ENCODE measurements at places on chromosomes 12 and 14.

DNA sequence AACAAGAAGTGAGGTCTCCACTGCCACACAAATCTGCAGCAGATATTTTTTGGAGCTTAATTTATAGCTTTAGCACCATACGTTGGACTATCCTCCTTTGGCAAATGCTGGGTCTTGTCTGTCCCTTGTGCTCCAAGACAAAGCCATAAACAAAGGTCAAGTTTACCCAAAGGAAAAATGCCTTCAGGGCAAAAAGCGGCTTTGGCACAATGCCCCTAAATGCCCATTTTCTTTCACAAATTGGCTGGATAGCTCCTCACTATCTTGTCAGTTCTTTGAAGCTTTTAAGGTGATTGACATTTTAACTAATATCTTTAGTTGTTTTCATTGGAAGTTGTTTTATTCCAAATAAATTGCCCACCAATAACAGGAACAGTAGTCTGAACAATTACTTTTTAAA is 59.6 kb downstream of the EML5 start:
- DNase-seq: no peak

DNA sequence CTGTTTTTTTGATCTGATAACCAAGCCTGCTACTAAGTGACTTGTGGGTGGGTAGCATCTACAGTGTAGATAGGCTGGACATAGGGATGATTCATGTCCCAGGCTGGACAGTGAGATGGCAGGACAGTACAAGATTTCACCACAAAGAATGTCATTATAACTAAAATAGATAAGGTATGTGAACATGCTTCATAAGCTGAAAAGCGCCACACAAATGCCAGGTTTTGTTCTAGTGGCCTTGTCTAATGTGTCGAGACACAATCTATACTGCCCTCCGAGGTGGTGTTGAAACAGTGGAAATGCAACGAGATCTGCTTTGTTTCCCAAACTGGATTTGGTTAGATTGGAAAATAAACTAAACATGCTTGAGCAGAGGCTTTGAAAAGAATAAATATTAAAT is 4.4 kb downstream of the LGALS3 start:
- no peak for DNase-seq

GRCh38 chr12:130768120-130768519 is 52.0 kb upstream of the RIMBP2 start:
- DNase-seq: no peak

DNA sequence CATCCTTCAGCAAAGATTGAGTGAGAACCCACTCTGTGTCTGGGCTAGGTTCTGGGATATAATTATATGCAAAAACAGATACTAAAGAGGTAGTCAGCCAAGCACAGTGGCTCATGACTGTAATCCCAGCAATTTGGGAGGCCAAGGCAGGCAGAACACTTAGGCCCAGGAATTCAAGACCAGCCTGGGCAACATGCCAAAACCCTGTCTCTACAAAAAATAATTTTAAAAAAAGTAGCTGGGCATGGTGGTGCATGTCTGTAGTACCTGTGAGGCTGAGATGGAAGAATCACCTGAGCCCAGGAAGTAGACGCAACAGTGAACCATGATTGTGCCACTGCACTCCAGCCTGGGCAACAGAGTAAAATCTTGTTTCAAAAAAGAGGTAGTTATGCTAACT is 237.5 kb upstream of the HMGA2 start:
- no peak for DNase-seq

GRCh38 chr14:59308673-59309072 is 120.2 kb downstream of the DAAM1 start:
- no peak for DNase-seq

DNA sequence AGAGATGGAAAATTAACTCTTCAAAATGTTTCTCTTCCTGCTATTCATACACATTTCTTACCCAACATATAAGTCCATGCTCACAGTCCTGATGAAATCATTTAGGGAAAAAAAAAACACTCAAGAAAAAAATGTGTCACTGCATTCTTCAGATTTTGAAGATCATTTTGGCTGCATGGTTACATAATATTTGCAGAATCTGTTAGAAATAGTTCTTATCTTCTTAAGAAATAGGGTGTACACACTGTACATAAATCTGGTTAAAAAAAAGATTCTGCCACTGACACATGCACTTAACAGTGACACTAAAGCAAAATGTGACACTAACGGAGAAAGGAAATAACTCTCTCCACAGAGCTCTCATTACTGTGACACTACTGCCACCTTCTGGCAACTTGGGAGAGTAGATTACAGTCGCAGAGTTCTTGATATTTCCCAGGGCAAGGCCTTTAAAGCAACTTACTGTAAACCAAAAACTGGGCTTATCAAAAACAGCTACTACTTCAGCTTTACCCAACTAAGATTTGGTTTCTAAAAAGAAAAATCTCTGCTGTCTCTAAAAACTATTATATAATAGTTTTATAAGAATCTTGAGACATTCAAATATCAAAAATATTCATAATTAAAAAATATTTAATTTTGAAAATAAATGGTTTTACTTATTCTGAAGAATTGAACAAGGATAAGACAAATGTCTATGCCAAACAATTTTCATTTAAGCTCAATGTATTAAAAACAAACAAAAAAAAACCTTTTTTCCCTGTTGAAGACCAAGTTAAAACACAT is 65.0 kb downstream of the SETD3 start:
- DNase-seq: peak; percentile 10

DNA sequence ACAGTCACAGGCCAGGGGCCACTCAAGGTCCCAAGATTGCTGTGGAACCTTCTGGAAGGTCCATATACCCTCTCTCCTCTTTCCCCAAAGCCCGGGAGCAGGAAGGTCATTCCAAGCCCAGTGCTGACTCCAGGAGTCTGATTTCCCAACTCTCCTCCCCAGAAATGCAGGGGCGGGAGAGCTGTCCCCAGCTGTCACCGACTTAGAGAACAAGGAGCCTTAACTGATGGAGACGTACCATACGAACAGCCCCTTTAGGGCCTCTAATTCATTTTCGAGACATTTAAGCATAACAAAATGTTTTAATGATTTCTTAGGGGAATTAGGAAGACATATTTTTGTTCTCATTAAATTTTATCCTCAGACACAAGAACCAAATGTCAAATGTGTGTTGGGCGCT is 99.2 kb downstream of the PHETA1 start:
- DNase-seq: no peak

GRCh38 chr12:122960193-122960569 is 6.1 kb downstream of the ABCB9 start:
- DNase-seq: no peak

DNA sequence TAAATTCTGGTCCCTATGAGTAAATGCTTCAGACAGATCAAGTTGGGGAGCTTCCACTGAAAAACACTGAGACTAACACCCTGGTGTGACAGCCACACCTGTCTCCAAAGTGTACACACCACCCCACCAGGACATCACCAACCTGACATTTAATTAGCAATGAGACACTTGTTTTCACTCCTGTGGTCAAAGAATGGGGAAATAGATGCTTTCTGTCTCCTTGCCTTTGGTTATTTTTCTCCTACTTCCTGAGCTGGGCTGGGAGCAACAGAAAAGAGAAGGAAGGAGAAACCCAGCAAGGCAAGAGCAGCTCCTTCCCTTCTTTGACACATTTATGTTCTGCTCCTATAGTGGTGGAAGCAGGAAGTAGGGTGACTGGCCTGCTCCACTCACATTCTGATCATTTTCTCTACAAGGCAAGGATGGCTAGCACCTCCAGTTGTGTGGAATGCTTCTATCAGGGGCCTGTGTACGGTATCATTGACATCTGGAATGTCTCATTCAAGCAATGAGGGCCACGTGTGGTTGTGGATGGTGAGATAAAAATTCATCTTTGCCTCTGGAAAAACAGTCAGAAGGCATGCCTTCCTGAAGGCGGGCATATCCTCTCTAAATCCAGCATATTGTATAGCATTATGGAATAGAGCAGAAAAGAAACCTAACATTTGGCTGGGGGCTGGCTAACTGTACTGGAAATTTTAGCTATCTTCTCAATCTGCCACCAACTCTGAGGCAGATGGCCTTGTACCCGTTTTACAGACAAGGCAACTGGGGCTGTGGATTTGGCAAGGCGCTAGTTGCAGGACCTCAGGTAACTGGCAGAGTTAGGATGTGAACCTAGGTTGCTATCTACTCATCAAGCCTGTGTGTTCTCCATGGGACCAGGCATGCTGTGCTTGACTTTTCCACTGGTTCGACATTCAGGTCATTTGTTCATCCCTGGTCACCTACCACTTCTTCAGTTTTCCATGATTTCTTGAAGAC is 24.8 kb upstream of the LGALS3 start:
- no peak for DNase-seq

- no peak for DNase-seq
Measured at GRCh38 chr12:51118706-51119105, 35.3 kb upstream of the CSRNP2 start.

GRCh38 chr12:107684990-107685359 is 624 bp upstream of the PWP1 start:
- no peak for DNase-seq

- no peak for DNase-seq
Measured at GRCh38 chr14:52703225-52703624, 3.8 kb upstream of the PSMC6 start.

- no peak for DNase-seq
Measured at GRCh38 chr12:7991535-7991934, 41.0 kb upstream of the FOXJ2 start.

DNA sequence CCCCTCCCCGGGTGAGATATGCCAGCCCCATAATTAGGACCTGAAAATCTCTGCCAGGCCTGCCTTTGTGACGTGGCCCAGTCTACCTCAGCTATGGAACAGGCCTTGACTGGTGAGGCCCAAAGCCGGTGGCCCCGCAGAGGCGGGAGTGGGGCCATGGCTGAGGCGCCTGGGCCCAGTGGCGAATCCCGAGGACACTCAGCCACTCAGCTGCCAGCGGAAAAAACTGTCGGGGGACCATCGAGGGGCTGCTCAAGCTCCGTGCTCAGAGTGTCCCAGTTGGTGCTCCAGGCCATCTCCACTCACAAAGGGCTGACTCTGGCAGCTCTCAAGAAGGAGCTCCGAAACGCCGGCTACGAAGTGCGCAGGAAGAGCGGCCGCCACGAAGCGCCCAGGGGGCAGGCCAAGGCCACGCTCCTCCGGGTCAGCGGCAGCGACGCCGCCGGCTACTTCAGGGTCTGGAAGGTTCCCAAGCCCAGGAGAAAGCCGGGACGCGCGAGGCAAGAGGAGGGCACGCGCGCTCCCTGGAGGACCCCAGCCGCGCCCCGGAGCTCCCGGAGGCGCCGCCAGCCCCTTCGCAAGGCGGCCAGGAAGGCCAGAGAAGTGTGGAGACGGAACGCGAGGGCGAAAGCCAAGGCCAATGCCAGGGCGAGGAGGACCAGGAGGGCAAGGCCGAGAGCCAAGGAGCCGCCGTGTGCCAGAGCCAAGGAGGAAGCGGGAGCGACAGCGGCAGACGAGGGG is 21.4 kb downstream of the ZNF641 start:
- DNase-seq: no peak

DNA sequence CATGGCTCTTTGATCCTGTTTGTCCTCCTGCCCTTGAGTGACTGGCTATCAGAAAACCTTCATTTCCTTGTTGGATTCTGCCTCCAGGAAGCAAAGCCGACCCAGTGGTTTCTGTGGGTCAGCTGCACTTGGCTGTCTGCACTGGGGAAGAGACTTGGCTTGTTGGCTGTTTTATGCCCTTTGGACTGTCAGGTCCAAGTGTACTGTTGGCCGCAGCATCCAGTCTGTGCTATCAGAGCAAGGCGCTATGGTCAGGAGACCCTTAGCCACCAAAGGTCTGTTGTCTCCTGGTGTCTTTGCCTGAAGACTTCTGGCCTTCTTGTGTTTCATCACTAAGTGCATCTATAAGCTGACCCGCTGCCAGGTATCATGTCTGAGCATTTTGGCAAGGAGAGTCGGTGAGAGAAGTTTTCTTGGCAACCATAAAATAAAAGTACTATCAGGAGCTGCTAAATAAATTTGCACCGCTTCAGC is 177.4 kb upstream of the HIF1A start:
- no peak for DNase-seq

DNA sequence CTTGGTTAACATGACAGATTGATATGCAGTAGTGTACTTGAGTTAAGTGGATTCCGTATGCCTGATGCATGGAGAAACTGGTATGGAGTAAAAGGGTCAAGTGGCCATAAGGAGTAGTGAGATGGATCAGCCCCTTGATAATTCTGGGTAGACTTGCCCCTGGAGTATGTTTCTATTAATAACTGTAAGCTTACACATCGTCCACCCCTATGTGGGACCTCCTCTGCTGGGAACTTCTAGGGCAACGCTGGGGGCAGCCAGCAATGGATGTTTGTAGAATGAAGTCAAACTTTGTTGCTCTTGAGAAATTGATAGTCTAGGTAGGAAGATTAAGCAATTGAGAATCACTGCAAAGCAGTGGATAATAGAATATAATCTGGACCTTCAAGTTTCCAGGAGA is 3.5 kb downstream of the C12orf75 start:
- no peak for DNase-seq

DNA sequence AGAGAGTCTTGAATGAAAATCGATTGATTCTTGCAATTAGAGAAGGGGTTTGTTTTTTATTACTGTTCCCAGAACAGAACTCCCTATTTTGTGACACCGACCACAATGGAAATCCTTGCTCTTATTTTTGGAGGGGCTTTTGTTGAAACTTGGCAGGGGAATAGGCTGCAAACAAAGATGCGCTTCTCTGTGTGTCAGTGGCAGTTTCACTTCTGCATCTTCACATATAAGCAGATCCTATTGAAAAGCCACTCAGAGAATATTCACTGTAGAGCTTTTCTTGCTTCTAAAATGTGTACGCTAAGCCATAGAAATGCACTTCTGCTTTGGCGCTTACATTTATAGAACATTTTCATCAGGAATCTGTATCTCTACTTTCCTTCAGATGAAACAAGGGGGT is 1822.4 kb upstream of the SEL1L start:
- no peak for DNase-seq

DNA sequence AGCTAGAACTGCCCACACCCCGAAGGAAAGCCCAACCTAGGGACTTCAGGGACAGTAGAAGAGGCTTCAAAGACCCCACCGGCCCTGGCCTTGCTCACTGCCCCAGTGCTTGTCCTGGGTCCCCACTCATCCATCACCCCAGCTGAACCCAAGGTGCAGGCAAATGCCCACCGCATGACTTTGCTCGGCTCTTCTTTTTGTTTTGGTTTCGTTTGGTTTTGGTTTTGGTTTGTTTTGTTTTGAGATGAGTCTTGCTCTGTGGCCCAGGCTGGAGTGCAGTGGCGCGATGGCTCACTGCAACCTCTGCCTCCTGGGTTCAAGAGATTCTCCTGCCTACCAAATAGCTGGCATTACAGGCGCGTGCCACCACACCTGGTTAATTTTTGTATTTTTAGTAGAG is 9.0 kb downstream of the CCDC85C start:
- no peak for DNase-seq

- no peak for DNase-seq
Measured at GRCh38 chr12:71840231-71840847, 780 bp downstream of the TBC1D15 start.

DNA sequence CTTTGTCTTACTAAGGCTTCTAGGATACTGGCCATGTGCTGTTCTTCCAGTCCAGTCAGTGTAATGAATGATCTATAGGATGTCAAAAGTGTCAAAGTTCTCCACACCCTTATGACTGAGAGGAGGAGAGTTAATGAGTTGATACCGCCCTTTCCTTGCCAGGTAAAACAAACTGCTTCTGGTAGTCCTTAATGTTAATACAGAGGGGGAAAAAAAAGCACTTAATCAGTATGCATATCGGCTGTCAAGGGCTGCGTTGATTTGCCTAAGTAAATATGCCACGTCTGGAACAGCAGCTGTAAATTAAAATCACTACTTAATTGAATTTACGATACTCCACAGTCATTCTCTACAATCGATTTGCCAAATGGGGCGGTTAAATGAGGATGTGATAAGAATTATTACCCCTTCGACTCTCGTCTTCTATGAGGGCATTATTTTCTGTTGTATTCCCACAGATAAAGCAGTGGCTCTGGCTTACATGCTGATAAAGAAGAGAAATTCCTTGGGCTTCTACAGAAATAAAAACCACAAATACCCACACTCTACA is 416.0 kb downstream of the KCNH5 start:
- DNase-seq: no peak

All from stimulated activated CD8-positive, alpha-beta memory T cell treated with anti-CD3 and anti-CD28 coated beads, Interleukin-4, amount 100 ng/mL, for 4 hours (primary cell).